ENCODE measurements at places on chromosomes 7 and 10. TPM values are rescaled to one million over a fixed set of nuclear protein-coding genes. Genes with fewer than 3 reads are reported as not detected.

The LEP gene
- not detected for polyA plus RNA-seq

The MKI67 gene
- polyA plus RNA-seq: 0.18 TPM

The TEX36 gene
- not detected for polyA plus RNA-seq

The DAGLB gene
- 6.4 TPM for polyA plus RNA-seq

The KIF11 gene
- 0.75 TPM for polyA plus RNA-seq

The ZNF487 gene
- 10.0 TPM for polyA plus RNA-seq

The RPEL1 gene
- not detected for polyA plus RNA-seq

The CHRM2 gene
- 0.87 TPM for polyA plus RNA-seq

The AMPH gene
- polyA plus RNA-seq: 32.8 TPM

The ANXA8 gene
- polyA plus RNA-seq: not detected

The BAG3 gene
- polyA plus RNA-seq: 29.2 TPM

The FAM25C gene
- not detected for polyA plus RNA-seq

The ITPRID1 gene
- not detected for polyA plus RNA-seq

The PNLIP gene
- not detected for polyA plus RNA-seq

Data from Purkinje cell (primary cell).